ENCODE measurements at places on chromosomes 2 and 18.

DNA sequence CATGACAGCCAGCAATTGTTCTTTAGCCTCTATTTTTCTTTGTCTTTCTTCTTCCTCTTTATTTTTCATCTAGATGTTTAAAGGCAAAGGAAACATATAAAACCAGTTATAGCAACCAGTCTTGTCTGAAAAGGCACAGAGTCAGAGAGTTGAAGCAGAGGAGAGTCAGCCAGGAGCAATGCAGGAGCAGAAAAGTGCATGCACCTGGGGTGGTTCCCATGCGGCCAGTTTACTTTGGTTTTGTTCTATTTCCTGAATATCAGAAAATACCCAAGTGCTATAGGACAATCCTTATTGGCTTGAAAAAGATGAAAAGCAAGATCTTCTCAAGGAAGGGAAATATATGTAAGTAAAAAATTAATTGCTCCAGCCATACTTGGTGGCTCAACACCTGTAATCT, 44.9 kb downstream of the CFAP210 start:
- DNase-seq: no peak

DNA sequence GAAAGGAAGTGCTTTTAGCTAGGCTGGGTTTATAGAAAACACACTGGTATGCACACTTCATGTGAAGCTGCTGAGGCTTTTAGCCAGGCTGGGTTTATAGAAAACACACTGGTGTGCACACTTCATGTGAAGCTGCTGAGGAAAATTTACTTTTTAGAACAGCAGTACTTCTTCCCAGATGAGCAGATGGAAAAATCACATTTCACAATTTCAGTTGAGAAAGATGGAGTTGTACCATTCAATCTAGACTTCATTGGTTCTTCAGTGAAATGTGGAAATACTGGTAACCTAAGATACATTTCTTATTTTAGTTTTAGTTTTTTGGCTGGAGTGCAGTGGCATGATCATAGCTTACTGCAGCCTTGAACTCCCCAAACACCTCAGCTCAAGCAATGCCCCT, 11.1 kb downstream of the SNTG2 start:
- no peak for DNase-seq

DNA sequence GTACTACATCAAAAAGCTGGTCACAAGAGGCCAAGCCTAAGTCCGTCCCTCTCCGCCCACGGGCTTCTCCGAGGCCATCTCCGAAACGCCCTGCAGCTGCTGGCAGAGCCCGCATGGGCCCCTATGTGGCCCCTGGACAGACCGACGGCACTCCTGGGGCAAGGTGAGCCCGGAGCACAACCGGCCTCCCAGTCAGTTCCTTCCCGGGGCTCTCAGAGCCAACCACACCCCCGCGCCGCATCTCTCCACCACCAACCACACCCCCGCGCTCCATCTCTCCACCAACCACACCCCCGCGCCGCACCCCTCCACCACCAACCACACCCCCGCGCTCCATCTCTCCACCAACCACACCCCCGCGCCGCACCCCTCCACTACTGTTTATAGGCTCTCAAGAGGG, 93.5 kb downstream of the ZNF516 start:
- no peak for DNase-seq

DNA sequence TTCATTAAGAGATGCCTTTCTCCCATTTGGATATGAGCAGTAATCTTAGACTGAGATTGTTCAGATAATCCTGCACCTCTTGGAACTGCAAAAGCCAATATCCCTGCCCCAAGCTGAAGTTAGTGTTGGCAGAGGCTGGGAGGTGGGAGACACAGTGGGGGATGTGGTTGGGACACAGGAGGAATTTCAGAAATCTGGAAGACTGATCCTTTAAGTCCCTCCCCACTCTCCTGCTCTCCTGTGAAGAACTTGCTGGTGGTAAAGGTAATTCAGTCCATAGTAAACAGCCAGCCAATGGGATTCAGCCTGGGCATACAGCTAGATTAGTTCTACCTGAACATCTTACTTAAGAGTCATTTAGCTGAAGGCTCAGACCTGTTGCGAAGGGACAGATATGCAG, 50.0 kb upstream of the TMEM178A start:
- DNase-seq: no peak

DNA sequence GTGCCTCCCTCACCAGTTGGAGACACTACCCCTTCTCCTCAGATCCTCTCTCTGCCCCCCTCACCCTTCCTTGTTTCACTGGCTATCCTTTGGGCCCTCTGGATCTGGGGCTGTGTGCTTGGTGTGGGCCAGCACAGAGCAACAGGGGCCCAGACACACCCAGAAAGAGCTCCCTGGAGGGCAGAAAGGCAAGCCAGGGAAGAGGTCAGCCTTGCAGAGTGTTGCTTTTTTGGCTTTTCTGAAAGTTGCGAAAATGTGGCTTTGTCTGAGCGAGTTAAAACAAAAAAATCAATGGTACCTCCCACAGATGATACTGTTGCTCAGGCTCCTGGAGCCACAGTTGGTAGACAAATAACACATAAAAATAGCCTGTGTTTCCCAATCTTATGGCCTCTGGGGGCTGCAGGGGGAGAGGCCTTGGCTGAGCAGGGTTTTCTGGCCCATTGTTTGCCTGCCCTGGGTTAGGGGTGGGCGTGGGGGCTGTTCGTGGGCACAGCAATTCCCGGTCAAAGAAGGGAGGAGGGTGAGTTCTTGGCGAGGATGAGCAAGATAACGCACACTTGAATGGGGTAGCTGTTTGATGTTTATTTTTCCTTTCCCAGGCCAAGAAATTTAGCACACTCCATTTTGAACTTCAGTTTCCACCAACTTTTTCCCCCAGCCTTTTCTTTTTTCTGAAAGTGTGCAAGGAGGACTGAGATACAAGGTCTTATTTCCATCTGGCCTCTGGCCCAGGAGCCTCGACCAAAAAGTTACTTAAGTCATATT, 167.0 kb upstream of the HAAO start:
- no peak for DNase-seq

DNA sequence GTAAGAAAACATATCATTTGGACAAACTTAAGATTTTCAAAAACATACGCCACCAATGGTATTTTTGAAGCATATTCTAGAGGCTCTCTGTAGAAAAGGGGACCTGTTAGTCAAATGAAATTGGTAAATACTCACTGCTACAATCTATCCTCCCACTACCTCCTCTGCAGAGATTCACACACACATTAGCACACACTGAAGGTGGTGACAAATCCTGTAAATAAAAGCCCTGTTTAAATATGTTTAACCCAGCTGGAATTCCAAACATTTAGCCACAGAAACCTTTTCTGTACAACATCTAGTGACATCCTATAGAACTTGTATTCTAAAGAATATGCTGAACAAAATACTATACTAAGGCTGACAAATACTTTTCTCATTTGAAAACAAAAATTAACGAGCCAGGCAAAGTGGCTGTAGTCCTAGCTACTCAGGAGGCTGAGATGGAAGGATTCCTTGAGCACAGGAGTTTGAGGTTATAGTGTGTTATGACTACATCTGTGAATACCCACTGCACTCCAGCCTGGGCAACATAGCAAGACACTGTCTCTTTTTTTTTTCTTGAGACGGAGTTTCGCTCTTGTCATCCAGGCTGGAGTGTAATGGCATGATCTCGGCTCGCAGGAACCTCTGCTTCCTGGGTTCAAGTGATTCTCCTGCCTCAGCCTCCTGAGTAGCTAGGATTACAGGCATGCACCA, 25.9 kb downstream of the ALS2 start:
- DNase-seq: no peak

- no peak for DNase-seq
These were observed 62.2 kb downstream of the PTRHD1 start for GRCh38 chr2:24731040-24731439.

GRCh38 chr2:99821039-99821438, 321.4 kb downstream of the AFF3 start:
- no peak for DNase-seq

- DNase-seq: no peak
These were observed 71.4 kb downstream of the HNMT start for GRCh38 chr2:138035608-138036217.

DNA sequence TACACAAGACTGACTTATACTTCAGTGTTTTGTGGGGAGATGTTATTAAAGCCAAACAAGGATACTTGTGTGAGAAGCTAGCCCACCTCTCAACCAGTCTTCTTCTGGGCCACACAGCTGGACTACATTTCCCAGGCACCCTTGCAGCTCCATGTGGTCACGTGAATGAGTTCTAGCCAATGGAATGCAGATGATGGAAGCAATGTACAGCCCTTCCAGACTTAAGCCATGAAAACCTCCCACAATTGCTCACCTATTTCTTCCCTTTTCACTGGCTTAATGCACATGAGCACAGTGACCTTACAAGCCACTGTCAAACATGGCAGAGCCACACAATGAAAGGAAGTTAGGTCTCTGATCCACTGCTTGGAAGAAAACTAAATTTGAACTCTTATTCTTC, 20.4 kb upstream of the FEZ2 start:
- DNase-seq: peak; percentile 24

GRCh38 chr2:218366621-218367414, 10.2 kb downstream of the CATIP start:
- no peak for DNase-seq

GRCh38 chr2:123606631-123607030, 418.5 kb upstream of the CNTNAP5 start:
- DNase-seq: no peak

GRCh38 chr2:29159125-29159524, 43.9 kb downstream of the CLIP4 start:
- DNase-seq: no peak

DNA sequence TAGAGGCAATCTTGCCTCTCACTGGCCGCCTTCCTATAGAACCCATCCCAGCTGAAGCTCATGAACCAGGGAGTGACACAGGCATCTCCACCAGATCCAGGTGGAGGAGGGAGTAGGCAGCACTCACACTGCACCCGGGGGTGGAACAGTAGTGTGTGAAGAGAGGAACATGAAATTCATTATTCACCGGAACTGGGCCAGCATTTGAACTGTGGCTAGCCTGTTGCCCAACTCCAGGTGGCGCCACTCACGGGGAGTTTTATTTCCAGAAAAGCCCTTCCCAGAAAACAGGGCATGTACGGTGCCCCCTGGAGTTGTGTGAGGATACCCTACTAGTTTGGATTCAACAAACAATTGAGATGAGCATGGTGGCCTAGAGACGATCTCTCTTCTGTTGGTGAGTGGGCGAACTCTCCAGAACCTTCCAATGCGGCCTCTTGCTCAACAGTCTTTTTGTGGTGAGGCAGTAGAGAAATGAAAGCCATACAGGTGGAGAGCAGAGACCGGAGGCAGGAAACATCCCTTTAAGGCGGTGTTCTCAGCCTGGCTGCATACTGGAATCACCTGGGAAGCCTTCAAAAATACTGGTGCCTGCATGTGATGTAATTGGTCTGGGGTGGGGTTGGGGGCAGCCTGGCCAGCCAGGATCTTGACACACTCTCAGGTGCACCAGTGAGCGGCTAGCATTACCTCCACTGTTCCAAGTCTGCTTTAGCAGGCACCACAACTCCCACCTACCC, 73.5 kb upstream of the NEDD4L start:
- DNase-seq: no peak

DNA sequence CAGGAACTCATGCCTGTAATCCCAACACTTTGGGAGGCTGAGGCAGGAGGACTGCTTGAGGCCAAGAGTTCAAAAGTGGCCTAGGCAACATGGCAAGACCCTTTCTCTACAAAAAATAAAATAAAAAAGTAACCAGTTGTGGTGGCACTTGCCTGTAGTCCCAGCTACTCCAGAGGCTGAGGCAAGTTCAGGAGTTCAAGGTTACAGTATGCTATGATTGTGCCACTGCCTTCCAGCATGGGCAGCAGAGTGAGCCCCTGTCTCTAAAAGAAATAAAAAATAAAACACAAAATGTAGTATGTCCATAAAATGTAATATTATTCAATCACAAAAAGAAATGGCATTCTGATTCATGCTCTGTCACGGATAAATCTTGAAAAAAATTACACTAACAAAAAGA, 11.9 kb downstream of the INO80C start:
- no peak for DNase-seq

GRCh38 chr18:79910563-79911343, 40.7 kb downstream of the SLC66A2 start:
- DNase-seq: no peak

- no peak for DNase-seq
These were observed 159.5 kb downstream of the PTGR3 start for GRCh38 chr18:75049455-75049789.

- no peak for DNase-seq
These were observed 41.9 kb downstream of the TANC1 start for GRCh38 chr2:159010340-159010739.

- no peak for DNase-seq
These were observed 113.4 kb downstream of the COPS8 start for GRCh38 chr2:237199082-237199481.

GRCh38 chr2:204133476-204133875, 196.9 kb downstream of the ICOS start:
- no peak for DNase-seq

DNA sequence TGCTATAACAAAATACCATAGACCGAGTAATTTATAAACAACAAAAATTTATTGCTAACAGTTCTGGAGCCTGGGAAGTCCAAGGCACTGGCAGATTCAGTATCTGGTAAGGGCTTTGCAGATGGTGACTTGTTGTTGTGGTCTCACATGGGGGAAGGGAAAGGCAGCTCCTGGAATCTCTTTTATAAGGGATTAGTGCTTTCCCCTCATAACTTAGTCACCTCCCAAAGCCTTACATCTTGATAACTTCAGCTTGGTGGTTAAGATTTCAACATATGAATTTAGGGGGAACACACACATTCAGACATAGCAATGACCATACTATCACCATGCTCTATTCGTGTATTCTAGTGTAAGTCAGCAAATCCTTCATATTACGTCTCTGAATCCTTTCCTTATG, 447.6 kb upstream of the TCF4 start:
- DNase-seq: no peak

DNA sequence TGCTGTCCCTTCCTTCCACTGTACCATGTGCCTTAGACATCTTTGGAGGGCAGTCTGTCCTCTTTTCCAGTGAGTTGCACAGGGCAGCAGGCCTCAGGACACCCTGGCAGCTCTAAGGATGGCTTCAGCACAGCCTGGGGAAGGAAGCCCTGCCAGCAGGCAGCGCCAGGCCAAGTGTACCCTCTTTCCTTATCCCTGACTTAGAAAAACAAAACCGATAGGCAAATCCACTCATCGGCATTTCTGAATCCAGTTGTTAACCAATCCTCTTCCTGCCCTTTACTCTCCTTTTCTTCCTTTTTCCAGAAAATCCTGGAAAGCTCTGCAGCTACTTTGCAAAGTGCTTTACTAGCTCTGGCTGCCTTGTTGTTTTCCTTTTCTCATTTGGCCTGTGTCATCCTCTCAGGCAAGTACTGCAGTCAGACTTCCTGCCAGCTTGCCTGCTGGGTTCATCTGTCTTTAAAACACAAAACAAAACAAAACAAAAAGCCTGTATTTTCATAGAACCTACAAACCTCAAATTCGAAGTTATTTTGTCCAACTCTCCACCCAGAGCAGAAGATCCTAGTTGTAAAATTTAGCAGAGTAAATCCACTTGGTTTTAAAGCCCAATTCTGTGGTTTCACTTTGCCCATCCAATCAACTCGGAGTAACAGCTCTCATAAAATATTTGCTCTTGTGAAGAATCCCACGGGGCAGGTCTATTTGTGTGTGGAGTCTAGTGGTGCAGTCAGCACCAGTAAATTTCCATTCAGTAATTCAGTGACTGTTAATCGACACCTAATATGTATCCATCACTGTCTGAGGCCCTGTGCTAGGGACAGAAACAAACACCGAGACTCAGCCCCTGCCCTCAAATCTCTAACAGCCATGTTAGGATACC, 45.2 kb downstream of the PCBP1 start:
- no peak for DNase-seq

GRCh38 chr2:84906900-84907714, 1.7 kb downstream of the TMSB10 start:
- no peak for DNase-seq
